SK-N-DZ (cell line): ENCODE measurements at places on chromosomes 6 and 20.

- DNase-seq, result no peak
These were observed 200.7 kb downstream of the KHDC1L start for GRCh38 chr6:73024598-73024997.

DNA sequence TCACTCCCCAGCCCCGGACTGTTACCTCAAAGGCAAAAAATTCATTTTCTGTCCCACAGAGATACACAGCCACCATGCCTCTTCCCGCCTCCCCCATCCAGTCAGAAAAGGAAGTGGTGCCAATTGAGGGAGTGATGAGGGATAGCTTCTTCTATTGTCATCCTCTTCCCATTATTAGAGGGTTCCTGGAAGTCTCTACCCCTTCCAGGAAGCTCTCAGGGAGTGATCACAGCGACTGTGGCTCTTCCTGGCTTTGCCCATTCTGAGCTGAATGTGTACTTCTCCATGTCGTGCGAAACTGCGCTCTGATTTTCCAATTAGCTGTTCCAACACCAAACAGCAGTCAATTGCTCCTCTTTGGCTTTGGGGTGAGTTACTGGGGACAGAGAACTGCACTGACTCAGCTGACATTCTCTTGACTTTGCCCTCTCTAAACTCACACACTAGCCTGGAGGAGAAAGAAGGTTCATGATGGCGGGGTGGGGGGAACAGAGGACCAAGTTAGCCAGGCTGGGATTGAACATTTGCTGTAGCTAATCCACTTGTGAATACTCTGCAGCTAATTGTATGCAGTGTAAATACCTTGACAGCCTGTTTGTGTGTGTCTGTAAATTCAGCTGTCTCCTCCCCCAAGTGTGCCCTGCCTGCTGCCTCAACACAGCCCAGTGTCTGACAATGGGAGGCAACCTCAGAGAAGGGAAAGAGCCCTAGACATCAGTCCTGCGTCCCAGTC lies 2.4 kb upstream of the MDGA1 start:
- DNase-seq, result no peak

- no peak for DNase-seq
These were observed 108.7 kb upstream of the FERMT1 start for GRCh38 chr20:6231556-6231955.

- no peak for DNase-seq
These were observed 74.9 kb downstream of the ZDHHC14 start for GRCh38 chr6:157455731-157456523.

DNA sequence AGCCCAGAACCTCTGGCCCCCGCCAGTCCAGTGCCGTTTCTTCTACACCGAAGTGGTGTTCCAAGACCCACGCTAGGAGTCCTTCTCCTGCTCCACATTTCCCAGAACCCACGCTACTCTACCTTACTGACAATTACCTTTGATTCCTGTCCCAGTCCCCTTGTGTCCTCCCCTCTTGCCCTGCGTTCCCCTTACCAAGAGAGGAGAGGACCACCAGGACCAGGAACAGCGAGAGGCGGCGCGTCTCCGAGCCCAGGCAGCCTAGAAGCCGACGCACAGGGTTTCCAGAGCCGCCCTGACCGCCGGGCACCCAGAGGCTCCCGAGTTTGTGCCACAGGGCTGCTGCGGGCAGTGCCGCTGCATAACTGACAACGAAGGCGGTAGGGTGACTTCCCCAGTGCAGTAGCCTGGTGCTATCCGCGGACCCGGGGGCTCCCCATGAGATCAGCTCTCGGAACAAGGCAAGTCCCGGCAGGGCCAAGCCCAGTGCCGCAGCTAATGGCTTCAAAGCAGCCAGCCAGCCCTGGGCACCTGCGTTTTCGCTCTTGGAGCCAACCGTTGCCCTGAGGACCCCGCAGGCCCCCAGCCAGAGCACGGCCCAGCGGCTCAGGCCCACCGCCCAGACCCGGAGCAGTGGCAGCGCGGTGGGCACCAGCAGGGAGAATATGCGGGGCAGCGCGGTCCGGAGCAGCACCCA lies 512 bp downstream of the TAP1 start:
- DNase-seq, result no peak

DNA sequence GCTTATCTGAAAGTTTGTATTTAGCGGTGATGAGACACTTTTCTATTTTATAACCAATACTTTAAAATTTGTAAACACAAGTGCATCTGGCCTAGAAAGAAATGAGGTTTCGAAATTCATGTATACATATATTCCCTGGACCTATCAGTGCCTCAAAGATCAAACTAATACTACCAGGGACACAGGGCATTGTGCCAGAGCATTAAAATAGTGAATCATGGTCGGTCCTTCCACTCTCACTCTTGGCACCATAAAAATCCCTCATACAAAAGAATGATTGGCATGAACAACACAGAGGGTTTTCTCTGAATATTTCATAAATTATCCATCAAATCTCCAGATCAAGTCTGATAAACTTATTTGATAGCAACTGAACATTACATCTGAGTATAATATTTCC lies 62.0 kb downstream of the MMUT start:
- DNase-seq, result no peak

DNA sequence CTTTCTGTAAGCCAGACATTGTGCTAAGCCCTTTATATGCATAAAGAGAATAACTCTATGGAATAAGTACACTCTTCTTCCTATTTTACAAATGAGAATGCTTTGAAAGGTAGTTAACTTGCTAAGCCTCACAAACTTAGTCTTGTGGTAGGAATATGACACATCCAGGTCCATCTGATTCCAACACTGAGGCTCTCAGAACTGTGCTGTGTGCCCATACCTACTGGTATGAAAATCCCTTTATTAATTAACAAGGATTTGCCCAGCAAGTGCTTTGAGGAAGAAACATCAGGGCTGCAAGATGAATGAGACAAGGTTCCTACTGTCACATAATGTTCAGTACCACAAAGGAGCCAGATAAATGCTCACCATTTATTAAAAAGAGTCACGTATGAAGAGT lies 122.6 kb downstream of the TNFRSF21 start:
- DNase-seq, result no peak

DNA sequence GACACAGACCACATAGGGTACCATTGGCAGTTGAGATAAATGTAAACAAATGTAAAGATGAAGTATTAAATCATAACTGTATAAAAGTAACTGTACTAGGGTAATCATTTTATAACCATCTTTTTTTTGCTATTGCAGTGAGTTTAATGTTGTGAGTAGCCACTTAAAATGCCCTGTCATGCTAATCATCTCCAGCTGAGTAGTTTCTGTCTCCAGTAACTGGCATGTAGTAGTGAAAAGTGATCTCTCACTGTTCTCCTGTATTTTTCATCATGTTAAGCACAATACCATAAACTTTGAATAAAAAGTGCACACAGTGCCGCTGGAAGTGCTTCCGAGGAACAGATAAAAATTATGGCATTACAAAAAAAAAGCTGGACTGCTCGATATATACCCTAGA lies 45.0 kb upstream of the OPRM1 start:
- DNase-seq, result no peak

GRCh38 chr6:53481323-53481722 lies 63.6 kb downstream of the GCLC start:
- no peak for DNase-seq

GRCh38 chr6:101517632-101518031 lies 124.1 kb downstream of the GRIK2 start:
- no peak for DNase-seq

GRCh38 chr6:62285612-62286469 lies at the start of gene KHDRBS2:
Gene KHDRBS2 (minus strand): TSS chr6:62286225.
- DNase-seq, result peak; percentile 11

DNA sequence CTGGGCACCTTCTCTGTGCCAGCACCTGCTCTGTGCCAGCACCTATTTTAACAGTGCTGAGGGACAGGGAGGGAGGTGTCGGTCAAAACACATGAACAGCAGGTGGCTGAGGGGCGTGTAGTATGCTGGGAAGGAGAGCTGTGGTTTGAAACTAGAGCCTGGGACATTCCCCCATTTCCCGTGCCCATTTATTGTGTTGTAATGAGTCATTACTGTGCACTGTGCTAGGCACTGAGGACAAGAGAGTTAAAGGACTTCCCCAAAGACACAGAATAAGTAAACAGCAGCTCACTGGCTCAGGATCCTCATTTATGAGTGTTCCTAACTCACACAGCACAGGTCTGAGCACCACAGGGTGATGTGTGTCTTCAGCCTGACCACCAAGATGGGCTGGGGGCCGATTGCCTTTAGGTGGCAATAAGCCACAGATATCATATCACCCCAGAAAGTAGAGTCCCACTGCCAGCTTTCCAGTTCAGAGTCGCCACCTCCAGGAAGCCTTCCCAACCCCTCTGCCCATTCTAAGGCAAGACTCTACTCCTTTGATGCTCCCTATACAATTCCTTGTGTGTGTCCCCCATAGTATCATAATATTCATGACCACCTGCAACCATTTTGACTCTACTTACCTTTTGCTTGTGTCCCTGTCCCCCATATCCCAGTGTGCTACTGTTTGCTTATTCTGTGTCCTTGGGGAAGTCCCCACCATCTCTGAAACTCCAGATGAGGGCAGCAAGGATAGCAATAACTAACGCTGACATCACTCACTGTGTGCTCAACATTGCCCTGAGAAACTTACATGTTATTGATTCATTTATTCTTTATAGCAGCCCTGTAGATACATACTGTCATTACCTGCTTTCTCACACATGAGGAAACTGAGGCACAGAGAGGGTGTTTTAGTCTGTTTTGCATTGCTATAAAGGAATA lies 87.3 kb downstream of the TOX2 start:
- no peak for DNase-seq

- DNase-seq, result peak; percentile 60
These were observed 1.6 kb downstream of the PSMA7 start for GRCh38 chr20:62141397-62142251.

DNA sequence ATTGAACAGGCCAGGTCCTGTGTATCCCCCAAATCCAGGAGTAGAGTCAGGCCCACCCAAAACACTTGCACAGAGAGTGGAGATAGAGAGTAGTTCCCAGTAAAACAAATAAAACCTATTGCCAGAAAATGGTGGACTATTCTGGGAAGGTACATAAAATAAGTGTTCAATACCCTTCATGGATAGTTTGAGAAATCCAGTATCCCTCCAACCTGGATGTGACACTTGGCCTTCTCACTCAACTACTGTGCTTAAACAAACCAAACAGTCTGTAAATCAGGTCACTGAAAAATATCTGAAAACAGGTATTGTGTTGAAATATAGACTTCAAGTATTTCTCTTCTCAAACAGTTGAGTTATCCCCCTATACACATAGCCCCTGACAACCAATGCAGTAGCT lies 161.6 kb upstream of the COL21A1 start:
- DNase-seq, result no peak

GRCh38 chr20:7161690-7162089 lies 394.2 kb downstream of the BMP2 start:
- no peak for DNase-seq

GRCh38 chr6:29864037-29864810 lies 36.6 kb downstream of the HLA-G start:
- no peak for DNase-seq

DNA sequence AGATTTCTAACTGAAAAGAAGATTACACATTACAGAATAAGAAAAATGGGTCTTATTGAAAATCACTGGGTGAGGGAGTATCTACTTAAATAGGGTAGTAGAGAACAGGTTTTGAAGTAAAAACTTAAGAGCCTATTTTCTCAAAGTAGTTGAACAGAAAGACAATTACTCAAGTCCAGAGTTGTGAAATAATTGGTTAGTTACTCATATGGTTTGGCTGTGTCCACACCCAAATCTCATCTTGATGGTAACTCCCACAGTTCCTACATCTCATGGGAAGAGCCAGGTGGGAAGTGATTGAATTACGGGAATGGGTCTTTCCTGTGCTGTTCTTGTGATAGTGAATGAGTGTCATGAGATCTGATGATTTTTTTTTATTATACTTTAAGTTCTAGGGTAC lies 1035.3 kb upstream of the GJE1 start:
- DNase-seq, result no peak

GRCh38 chr6:3455569-3456394 lies 1.1 kb downstream of the SLC22A23 start:
- no peak for DNase-seq

DNA sequence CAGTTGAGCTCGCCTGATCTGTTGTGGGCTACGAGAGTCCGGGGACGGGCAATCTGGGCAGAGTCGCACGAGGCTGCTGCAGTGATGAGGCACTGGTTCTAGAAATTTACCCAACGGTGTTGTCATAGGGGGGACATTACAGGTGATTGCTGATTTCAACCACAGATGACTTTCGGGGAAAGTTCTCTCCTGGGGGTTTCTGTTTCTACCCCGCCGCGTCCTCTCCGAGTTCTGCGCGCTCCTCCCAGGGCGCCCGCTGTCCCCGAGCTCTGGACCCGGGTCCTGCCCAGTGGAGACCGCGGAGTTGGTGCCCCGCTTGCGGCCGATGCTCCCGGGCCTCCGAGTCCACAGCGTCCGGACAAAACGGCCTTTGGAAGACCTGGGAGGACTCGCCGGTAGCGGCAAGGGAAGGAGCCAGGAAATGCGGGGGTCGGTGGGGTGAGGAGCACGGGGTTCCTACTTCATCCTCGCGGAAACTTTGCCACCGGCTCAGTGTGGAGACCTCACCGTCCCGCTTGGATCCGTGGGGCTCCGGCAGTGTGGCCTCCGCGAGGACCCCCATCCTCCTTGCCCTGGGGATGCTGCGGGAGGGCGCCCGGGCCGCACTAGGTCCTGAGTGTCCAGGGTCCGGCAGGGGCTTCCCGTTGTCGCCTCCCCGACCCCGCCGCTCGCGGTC lies 12.3 kb upstream of the RAET1L start:
- DNase-seq, result no peak

GRCh38 chr6:107318100-107318736 lies 141.1 kb downstream of the PDSS2 start:
- peak; percentile 68 for DNase-seq

DNA sequence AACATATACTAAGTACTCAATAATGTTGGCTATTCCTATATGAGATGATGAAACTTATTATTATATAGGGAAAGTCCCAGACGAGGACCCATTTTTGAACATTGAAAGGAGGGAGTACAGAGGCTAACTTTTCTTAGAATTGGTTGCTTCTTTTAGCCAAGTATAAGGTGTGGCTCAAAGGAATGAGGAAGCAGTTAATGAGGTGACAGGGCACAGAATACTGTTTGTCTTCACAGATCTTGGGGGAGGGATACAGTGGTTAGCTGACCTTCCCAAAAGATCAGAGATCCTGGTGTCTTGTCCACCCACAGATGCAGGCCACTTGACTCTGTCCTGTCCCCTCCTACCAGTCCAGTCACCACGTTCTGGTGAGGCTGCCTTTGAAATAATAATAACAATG lies 67.8 kb upstream of the EPB41L1 start:
- no peak for DNase-seq

GRCh38 chr6:111823831-111824607 lies 49.2 kb downstream of the FYN start:
- no peak for DNase-seq
